ENCODE measurements at places on chromosomes 2 and 18.

DNA sequence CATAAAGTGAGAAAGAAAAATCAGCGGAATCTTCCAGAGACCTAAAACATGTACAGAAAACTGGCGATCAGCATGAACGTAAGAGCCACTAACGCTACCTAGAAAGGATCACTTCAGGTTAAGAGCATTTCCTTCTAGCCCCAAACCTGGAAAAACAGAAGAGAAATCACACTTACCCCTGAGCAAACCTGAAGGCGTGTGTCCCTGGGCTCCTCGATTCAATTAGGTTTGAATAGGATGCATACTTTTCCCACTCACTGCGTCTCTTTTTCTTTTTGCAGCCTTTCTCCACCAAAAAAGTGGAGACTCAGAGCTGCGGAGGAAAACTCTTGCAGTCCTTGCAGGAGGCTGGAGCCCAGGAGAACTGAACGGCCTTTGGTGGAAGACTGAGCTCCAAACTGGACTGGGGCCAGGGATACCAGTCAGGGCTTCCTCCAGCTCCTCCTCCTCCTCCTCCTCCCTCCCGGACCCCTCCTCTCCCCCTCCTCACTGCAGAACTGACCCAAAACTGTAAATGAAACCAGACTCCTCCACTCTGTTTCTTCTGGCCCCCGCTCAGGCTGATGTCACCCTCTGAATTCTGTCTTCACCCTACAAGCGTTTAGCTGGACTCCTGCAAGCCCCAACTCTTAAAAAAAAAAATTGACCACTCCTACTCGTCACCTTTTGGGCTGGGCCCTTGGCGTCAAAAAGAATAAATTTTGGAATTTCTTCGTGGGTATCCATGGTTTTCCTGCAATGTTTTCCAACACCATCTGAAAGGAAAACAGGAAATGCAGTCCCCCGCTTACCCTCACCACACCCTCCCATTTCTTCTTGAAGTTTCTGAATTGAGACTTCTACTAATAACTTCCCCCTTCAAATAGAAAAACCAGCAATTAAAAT lies at the start of gene COL6A3:
Gene COL6A3 (minus strand): TSS at position 388 of the 885 bp plus-strand sequence. CDS start 17,347 bp downstream, outside the sequence.
- DNase-seq: no peak

- no peak for DNase-seq
These were observed 425.3 kb downstream of the THSD7B start for GRCh38 chr2:137190411-137191195.

DNA sequence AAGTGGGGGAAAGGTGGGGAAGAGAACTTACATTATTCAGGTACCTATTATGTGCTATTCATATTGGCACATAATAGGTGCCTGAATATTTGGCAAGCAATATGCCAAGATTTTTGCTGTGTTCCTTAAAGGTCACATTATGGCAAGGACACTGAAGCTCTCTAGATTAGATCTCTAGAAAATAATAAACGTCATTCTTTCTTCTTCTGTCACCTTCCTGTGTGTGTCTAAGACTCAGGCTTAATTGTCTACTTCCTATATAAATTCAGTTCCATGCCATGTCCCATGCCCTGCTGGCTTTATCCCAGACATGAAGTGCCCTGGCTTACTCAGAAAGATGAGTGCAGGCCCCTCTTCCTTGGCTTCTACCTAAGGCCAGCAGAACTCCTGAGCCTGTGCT lies 191.1 kb upstream of the CTAGE1 start:
- no peak for DNase-seq

DNA sequence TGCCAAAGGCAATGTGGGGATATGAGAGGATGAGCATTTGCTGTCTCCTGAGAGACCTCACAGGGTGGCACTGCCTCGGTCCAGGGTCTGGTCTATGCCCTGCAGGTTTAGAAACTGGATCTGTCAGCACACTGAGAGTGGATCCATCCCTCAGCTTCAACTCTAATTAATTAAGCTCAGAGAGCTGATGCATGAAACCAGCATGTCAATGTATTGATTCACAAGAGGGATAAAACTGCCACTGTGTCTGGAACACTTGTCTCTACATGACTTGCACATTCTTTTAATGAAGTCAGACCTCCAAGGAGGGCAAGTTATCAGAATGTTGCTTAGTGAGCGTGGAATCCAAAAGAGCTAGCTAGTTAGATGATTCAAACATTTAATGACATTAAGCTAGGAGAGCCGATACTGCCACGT lies 22.5 kb upstream of the POLE4 start:
- peak; percentile 85 for DNase-seq

DNA sequence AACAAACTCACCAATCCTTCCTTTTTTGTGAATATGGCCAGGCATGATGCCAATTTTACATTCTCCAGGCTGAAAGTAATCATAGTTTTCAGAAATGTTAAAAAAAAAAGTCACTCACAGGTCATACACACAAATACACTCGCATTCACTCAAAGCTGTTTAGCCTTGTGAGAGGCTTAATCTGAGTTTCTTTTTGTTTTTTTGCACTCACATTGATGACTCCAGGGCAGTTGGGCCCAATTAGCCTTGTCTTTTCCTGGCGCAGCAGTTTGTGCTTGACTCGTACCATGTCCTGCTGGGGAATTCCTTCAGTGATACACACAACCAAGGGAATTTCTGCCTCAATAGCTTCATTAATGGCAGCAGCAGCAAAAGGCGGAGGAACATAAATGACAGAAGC lies 18.0 kb downstream of the SUCLG1 start:
- DNase-seq: no peak

GRCh38 chr2:217166241-217166850 lies 306.5 kb upstream of the TNP1 start:
- peak; percentile 71 for DNase-seq
